ENCODE measurements at places on chromosomes 12 and 14.

DNA sequence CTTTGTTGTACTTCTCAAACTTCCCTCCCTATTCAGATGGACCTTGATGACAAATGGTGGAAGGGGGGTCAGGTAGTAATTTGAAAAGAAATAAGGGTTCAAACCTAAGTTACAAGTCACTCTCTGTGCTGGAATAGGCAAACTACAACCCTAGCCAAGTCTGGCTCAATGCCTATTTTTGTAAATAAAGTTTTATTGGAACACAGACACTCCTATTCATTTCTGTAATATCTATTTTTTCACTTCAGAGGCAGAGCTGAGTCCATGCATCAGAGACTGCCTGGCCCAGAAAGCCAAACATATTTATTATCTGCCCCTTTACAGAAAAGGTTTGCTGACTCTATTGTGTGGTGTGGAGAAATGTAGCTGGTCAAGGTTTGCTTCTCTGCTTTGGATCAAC, 78.4 kb upstream of the RIN3 start:
- DNase-seq: no peak

GRCh38 chr12:109946505-109946904, 46.4 kb downstream of the TCHP start:
- no peak for DNase-seq

- no peak for DNase-seq
Observed at GRCh38 chr14:98364961-98365360, 907.0 kb downstream of the BCL11B start.

DNA sequence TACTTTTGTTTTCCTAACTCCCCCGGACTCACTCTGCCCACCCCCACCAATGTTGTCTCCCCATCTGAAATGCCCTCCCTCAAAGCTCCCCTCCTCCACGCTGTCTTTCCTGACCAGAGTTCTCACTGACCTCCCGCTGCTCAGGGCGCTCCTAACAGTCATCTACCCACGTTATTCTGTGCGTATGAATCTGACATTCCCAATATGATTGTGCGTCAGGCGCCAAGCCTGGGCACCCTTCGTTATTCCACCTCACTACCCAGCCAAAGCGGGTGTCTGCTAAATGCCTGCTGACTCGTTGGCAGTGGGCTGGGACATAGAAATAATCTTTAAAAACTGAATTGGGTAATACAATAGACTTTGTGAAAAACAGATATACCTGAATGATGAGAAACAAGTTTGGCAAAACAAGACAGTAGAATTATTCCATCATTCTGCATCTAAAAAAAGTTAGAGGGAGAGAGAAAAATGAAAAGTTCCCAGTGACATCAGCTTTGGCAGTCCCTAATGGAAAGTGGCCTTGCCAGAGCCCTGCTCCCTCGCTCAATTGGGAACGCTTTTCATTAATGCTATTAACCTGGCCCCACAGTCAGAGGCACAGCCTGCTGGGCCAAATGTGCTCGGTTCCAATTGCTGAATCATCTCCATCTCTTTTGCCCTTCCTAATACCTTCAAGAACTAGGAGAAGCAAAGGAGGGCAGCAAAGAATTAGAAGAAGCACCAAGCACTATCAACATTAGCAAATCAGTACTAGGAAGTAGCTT, 74.0 kb upstream of the PLXNC1 start:
- peak; percentile 47 for DNase-seq

GRCh38 chr12:105020241-105020962, 34.3 kb downstream of the NOPCHAP1 start:
- no peak for DNase-seq

DNA sequence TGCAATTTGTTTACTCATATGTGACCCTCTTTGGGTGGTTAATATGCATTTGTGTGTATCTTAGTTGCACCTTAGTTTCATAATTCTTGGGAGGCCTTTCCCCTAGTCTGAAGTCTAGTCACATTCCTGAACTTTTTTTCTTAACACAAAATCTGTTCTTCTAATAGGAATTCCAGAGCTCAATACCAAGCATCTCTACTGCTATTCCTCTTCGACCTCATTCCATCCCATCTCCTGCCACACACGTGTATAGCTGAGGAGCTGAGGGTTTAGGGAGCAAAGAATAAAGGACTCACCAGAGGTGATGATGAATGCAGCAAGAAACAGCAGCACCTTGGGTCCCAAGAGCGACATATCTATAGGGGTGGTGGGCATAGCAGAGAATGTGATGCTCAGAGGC, 875 bp downstream of the MFAP5 start:
- DNase-seq: no peak

GRCh38 chr14:45868377-45868776, 615.4 kb upstream of the MIS18BP1 start:
- DNase-seq: no peak

GRCh38 chr12:66241061-66242043, 52.3 kb downstream of the IRAK3 start:
- DNase-seq: no peak

- no peak for DNase-seq
Observed at GRCh38 chr12:8953773-8954402, 4.4 kb upstream of the M6PR start.

GRCh38 chr12:77058740-77059139, 6.6 kb downstream of the E2F7 start:
- no peak for DNase-seq

DNA sequence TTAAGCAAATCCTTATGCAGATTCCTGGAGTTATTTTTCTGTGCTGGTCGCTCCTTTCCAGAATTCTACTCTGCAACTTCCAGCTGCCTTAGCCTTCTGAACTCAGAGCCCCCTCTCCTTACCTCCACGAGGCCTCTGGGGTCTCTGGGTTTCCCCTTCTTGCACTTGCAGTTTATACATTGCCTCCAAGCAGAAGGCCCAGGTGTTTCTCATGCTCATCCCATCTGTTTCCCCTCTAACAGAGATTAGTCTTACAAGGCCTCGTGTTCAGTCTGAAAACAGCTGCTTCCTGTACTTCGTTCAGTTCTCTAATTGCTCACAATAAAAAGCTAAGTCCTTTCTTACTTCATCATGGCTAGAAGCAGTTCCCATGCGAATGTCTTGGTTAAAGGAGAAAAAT, 134.4 kb upstream of the FGD4 start:
- no peak for DNase-seq

GRCh38 chr12:45292486-45293195, 76.7 kb downstream of the ANO6 start:
- DNase-seq: no peak

DNA sequence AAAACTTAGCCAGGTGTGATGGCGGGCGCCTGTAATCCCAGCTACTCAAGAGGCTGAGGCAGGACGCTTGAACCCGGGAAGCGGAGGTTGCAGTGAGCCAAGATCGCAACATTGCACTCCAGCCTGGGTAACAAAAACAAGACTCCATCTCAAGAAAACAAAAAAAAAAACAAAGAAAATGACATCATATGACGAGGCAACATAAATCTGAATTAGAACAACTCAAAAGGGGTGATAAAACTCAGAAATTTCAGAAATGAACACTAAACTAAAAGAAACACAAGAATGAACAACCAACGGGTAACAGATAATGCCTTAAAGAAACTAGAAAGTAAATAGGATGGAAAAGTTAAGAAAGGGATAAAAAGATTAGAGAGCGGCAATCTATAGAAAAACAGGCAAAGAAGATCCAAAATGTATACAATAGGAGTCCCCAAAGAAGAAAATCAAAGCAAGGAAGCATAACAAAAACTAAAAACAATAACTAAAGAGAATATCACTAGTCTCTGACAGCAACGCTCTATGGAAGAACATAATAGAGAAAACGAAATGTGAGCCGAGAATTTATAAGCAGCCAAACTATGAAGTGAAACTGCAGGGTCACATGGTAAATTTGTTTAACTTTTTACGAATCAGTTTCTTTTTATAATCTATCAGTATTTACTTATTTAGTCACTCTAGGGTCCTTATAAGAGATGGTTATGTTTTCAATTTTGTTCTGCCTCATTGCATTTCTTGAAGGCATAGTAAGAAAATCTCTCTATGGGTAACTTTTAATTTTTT, 45.7 kb downstream of the SPPL3 start:
- DNase-seq: no peak

- no peak for DNase-seq
Observed at GRCh38 chr12:47767216-47767724, 5.8 kb upstream of the SLC48A1 start.

GRCh38 chr14:104638927-104639450, 34.4 kb upstream of the TMEM179 start:
- DNase-seq: no peak

- no peak for DNase-seq
Observed at GRCh38 chr12:114933428-114934160, 249.6 kb upstream of the TBX3 start.

- peak; percentile 88 for DNase-seq
Observed at GRCh38 chr12:124927201-124928094, 13.0 kb upstream of the UBC start.

DNA sequence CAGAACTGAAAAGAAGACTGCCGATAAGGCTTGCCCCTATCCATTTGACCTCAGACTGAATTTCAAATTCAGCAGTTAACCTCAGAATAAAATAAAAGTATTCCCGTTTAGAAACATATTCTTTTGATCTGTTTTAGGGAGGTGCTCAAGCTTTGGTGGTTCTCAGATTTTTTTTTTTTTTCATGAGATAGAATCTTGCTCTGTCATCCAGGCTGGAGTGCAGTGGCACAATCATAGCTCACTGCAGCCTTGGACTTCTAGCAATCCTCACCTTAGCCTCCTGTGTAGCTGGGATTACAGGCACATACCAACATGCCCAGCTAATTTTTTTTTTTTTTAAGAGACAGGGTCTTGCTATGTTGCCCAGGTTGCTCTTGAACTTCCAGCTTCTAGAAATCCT, 15.5 kb downstream of the AEBP2 start:
- DNase-seq: no peak

DNA sequence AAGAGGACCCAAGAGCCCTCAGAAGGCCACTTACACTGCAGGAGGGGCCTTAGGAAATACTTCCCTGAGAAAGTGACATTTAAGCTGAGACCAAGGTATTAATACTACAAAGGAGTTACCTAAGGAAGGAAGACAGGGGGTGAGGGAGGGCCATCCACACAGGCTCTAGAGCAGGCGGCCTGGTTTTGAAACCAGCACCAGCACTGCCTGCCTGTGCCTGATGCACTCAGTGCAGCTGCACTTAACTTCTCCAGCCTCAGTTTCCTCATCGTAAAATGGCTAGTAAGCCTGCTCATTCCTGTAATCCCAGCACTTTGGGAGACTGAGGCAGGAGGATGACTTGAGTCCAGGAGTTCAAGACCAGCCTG, 45.5 kb upstream of the PLEKHG6 start:
- no peak for DNase-seq

GRCh38 chr12:92673756-92674155, 29.0 kb upstream of the PLEKHG7 start:
- DNase-seq: no peak

DNA sequence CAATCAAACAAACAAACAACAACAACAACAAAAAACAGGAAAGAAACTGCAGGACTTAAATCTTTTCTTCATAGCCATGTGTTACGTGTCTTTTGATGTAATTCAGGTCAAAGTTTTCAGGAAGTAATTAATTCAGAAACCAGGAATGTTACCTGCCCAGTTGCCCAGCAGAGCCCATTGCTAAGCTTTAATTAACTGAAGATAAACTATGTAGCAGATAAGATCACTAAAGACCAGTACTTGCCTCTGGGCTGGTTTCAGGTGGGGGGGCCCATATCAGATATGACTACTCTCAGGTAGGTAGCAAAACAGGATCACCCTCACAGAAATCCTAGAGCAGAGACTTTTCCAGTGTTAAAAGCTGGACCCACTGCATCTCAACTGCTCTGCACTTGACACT, 69.2 kb downstream of the LIN7A start:
- DNase-seq: no peak

GRCh38 chr14:58826845-58827686, 189.3 kb downstream of the DACT1 start:
- DNase-seq: no peak

GRCh38 chr12:12171991-12172511, 94.8 kb downstream of the LRP6 start:
- DNase-seq: peak; percentile 6

GRCh38 chr12:54956322-54956721, 28.2 kb downstream of the TESPA1 start:
- DNase-seq: no peak

GRCh38 chr12:41652981-41653380, 464.9 kb downstream of the PDZRN4 start:
- no peak for DNase-seq

DNA sequence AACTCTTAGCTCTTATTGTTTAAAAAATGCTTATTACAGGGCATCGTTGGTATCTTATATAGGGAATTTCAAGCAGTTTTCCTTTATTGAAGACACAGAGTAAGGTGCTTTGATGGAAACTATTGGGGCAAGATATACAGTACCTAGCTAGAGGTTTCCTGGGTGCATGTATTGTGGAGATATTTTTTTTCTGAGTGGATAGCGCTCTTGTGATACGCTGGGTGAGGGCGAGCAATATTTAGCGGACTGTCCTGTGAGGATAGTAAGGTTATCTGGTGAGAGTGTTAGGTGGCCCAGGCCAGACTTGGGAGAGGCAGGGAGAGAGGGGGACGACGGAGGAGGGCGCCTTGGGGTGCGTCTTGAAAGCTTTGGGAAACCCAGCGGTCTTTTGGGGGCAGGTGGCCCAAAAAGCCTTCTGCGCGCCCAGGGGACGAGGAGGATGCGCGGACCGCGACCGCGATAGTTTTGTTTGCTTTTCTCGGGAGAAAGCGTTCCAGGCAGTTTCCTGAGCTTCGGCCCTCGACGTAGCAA, 596 bp upstream of the BICD1 start:
- no peak for DNase-seq

- no peak for DNase-seq
Observed at GRCh38 chr14:24422694-24423601, 6.5 kb downstream of the CBLN3 start.

DNA sequence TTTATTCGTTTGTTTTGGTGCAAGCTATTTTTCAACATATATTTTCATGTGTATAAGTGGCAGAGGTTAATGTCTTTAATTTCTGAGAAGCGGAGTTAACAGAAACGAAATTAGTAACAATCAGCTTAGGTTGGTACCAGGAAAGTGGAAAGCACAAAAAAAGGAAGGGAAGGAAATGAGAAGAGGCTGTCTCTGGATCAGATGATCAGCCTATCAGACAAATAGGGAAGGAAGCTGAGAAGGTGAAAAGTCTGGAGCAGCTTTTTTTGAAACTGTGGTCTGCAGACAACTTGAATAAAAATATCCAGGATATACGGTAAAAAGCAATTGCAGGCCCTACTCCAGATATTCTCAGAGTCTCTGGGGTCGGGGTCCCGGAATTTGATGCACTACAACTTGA, 265.0 kb downstream of the SSPN start:
- no peak for DNase-seq

DNA sequence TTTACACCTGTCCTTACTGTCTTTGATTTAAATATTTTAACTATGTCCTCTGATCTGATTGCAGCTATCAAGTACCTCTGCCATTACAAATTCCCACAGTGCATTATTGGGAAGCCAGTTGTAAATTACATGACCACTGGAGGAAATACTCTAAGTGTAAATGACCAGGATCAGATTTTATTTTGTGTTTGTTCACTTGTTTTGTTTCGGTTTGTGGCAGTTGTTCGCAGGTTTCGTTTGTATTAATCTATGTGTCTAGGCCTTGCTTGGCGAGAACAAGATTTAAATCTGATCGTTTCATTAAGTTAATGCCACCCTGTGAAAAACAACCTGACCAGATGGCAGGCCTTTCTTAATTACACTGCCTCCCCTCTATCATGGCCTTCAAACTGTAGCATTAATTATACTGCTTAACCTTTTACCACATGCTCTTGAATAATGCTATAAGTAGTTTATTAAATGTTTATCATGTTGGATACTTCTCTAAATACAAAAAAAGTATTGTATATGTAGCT, 990.1 kb downstream of the TMTC2 start:
- no peak for DNase-seq

GRCh38 chr14:91947475-91948184, at the start of gene FBLN5:
TSS of gene FBLN5 (minus strand) at chr14:91947694. CDS start at chr14:91947229, 465 bp downstream.
- no peak for DNase-seq

Data from cerebellum (tissue), 4 donors.